ENCODE measurements at places on chromosomes 5 and 9. TPM values are rescaled to one million over a fixed set of nuclear protein-coding genes. Genes with fewer than 3 reads are reported as not detected.

DNA sequence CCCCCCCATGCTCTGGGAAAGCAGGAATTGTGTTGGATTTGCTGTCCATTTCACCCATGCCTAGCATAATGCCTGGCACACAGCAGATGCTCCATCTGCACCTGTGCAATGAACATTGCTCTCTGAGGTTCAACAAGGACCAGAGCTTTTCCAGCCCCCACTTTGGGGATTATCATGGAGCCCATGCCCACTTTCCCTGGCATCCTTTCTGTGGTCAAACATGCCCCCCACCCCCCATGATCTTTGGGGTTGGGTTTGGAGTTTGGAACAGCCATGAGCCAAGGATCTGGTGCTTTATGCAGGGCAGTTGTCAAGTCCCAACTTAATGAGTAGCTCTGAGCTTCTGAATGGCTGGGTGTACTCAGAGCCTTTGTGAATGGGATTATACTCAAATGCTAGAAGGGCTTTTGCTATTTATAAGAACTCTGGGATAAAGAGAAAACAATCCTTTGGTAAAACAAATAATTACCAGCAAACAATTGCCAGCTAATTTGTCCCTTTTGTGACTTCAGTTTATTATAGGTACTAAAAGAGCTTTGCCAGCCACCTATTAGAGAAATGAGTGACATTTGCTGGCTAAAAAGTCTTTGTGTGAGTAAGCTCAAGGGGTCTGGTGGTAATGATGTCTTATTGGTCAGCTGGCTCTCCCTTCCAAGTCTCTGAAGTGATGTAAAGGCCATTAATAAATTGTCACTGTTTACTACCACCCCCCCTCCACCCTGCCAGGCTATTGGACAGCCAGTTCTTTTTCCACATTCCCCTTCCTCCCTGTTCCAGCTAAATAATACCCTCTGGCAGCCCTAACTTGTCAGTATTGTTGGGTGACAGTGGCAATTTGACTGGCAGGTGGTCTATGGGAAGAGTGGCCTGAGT lies 182.3 kb downstream of the MACROH2A1 start:
- no peak overlapping the region for H3K27ac ChIP-seq
- H3K4me1 ChIP-seq = no peaks in the 10 kb centered on the region
- H3K27me3 ChIP-seq = peaks cover 4% of the 10 kb centered on the region
- H3K4me3 ChIP-seq = no peak overlapping the region

DNA sequence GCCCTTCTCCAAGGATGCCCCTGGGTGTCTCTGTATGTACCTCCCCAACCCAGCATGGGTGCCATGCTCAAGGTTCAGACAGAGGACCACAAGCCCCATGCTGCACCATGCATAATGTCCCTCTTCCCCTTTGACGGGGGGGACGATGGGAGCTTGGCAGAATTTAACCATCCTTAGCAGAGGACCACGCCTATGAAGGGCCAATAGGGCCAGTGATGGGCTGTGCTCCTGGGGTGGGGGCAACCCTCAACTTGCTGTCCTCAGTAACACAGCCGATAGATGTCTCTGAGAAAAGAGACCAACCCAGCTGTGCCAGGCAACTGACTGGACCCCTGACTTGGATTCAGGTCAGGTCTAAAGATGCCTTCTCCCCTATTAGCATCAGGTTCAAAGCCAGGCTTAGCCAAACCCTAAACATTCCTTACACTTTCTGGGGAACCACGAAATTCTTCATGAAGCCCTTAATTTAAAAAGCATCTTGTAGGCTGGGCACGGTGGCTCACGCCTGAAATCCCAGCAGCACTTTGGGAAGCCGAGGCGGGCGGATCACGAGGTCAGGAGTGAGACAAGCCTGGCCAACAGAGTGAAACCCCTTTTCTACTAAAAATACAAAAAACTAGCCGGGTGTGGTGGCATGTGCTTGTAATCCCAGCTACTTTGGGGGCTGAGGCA lies 20.7 kb upstream of the JADE2 start:
- H3K27ac ChIP-seq = no peak overlapping the region
- no peaks in the 10 kb centered on the region for H3K27me3 ChIP-seq

- H3K4me1 ChIP-seq = no peaks in the 10 kb centered on the region
- H3K4me3 ChIP-seq = no peak overlapping the region
- DNase-seq = peak; percentile 40
- H3K36me3 ChIP-seq = no peaks in the 10 kb centered on the region
These were observed 412.6 kb downstream of the MLLT3 start for GRCh38 chr9:20209391-20210340.

GRCh38 chr5:32843531-32843895 lies 132.4 kb downstream of the NPR3 start:
- no peak overlapping the region for H3K27ac ChIP-seq
- DNase-seq = no peak
- no peak overlapping the region for H3K4me3 ChIP-seq
- H3K27me3 ChIP-seq = no peaks in the 10 kb centered on the region
- H3K36me3 ChIP-seq = no peaks in the 10 kb centered on the region

GRCh38 chr5:169602535-169602934 lies 19.0 kb downstream of the SPDL1 start:
- H3K4me1 ChIP-seq = no peaks in the 10 kb centered on the region
- H3K36me3 ChIP-seq = peaks cover 47% of the 10 kb centered on the region

DNA sequence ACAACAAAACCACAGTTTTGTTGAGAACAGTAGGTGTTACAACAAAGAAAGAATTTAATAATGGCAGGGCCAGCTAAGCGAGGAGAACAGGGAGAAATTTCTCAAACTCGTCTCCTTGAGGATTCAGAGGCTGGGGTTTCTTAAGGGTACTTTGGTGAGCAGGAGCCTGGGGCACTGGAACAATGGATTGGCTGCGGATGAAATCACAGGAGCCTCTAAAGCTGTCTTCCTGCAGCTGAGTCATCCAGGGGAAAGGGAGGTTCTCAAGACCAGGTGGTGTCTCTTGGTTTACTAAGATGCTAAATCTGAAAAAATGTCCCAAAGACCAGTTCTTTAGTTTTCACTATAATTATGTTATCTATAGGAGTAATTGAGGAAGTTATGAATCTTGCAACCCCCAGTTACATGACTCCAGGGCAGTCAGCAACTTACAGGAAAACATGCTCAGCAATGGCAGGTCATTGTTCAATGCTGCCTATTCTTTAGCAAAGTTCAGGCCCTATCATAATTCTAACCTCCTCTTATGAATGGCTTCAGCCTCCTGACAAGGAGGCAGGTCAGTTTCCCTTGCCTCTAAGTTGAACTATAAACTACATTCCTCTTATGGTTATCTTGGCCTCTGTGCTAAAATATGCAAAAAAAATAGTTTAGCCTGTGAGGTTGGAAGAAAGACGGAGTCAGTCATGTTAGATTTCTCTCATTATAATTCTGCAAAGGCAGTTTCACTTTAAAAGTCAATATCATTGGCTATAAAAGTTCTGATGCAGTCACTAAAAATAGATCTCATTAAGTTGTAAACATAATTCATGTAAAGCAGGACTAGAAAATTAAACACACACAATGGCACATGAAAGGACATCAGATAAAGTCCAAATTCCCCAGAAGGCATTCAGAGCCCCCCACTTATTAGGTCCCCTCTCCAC lies 63.3 kb upstream of the CKS2 start:
- no peaks in the 10 kb centered on the region for H3K36me3 ChIP-seq
- no peak overlapping the region for H3K27ac ChIP-seq
- H3K4me3 ChIP-seq = no peak overlapping the region

DNA sequence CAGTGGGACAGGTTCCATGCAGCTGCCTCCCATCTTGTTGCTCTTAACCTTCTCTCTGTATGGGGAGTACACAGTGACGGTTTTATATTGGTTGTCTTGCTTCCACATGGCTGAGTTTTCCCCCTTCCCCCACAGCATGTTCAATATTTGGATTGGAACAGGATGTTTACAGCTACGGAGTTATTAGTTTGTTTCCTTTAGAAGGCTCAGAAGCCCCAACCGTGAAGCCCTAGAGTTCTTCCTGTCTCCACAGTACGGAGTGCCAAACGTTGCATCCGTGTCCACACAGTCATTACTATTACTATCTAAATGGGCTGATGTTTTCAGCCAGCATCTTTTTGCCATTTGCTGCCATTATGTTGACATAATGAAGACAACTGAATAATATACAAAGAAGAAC lies 277.5 kb downstream of the MARCHF11 start:
- H3K4me3 ChIP-seq = no peak overlapping the region
- H3K27me3 ChIP-seq = no peaks in the 10 kb centered on the region
- H3K36me3 ChIP-seq = no peaks in the 10 kb centered on the region
- H3K27ac ChIP-seq = no peak overlapping the region
- DNase-seq = no peak

- H3K4me3 ChIP-seq = no peak overlapping the region
- no peaks in the 10 kb centered on the region for H3K27me3 ChIP-seq
- no peak overlapping the region for H3K27ac ChIP-seq
- DNase-seq = no peak
- H3K36me3 ChIP-seq = no peaks in the 10 kb centered on the region
- H3K4me1 ChIP-seq = no peaks in the 10 kb centered on the region
These were observed 29.6 kb downstream of the PTTG1 start for GRCh38 chr5:160451281-160451680.

DNA sequence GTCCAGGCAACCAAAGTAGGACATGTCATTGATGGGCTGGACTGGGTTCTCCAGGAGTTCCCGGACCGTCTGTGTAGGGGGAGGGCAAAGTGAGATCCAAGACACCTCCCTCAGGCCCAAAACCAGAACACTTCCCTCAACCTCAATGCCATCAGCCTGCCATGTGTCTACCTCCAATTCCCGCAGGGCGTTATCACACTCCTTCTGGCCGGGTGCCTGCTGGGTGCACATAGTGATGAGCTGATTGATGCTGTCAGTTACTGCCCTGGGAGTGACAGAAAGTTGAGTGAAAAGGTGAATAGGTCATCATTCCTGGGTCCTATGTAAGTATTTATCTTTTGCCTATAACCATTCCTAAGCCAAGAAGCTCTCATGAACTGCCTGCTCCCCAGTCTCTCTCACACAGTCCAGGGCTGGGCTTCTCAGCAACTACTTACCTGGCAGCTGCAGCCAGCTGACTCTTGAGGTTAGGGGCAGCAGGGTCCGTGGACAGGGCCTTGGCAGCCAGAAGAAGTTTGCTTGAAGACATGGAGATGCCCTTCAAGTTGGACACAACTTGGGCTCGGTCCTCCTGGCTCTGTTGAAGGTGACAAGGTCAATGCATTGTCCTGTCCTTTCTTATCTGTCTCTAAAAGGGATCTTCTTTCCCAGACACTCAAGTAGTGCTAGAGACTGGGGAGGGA lies 21.0 kb downstream of the TLN1 start:
- H3K27ac ChIP-seq = no peak overlapping the region
- H3K36me3 ChIP-seq = peaks cover 86% of the 10 kb centered on the region

DNA sequence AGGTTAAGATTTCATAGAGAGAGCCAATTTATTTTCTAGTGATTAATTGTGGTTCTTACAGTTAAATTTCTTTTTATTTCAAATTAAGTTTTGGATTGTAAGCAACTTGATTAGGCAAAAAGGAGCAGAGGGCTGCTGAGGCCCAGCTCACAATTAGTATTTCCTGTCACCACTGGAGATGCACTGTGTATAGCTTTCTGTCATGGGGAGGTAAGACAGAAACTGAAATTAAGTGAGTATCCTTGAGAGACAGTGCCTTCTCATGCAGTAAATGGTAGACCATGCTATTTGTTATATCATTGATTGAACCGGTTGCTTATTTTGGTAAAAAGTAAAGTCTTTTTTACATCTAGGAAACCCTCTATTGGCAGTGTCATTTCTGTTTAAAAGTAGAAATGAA lies 190.7 kb downstream of the CCDC171 start:
- H3K4me3 ChIP-seq = no peak overlapping the region
- no peak overlapping the region for H3K27ac ChIP-seq
- H3K36me3 ChIP-seq = no peaks in the 10 kb centered on the region

GRCh38 chr5:156120777-156121176 lies 206.2 kb upstream of the SGCD start:
- no peak overlapping the region for H3K27ac ChIP-seq
- H3K27me3 ChIP-seq = no peaks in the 10 kb centered on the region
- no peaks in the 10 kb centered on the region for H3K36me3 ChIP-seq
- no peaks in the 10 kb centered on the region for H3K4me1 ChIP-seq
- no peak overlapping the region for H3K4me3 ChIP-seq

GRCh38 chr9:120781236-120781635 lies 12.0 kb downstream of the FBXW2 start:
- H3K27ac ChIP-seq = no peak overlapping the region
- no peak for DNase-seq
- H3K27me3 ChIP-seq = no peaks in the 10 kb centered on the region
- no peaks in the 10 kb centered on the region for H3K4me1 ChIP-seq
- H3K4me3 ChIP-seq = no peak overlapping the region
- peaks cover 24% of the 10 kb centered on the region for H3K36me3 ChIP-seq

DNA sequence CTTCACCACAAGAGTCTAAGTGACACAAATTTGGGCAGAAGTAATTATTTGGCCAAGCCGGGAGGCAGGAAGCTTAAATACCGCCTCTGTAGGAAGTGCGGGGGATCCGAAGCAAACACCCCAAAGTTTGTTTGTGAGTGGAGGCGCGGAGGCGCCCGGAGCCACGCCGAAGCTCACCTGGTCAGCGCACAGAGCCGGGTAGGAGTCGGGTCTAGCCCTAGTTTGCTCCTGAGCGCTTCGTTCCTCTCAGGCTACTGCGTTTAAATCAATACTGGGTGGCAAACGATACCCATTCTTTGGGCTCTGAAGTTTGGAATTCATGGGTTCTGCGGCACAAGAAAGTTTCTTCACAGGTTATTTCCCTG lies 855 bp downstream of the MCC start:
- no peaks in the 10 kb centered on the region for H3K27me3 ChIP-seq
- peak overlapping the region; percentile 77 for H3K4me3 ChIP-seq
- H3K4me1 ChIP-seq = peaks cover 21% of the 10 kb centered on the region
- H3K27ac ChIP-seq = no peak overlapping the region
- DNase-seq = peak; percentile 6
- no peaks in the 10 kb centered on the region for H3K36me3 ChIP-seq

DNA sequence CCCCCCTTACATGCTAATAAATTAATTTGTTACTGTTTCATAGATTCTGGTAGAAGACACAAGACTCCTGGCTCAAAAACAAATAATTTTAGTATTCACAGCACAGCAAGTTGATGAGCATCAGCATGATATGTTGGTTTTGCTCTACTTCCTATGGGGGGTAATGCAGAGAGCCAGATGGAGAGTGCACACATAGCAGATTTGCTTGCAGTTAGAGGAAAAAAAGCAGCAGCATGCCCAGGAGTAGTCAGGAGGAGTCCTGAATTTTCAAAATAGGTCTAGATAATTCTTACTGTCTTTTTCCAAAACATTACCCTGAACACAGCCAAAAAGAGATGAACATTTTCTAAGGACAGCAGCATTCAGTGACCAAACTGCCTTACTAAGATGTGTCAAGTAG lies 261.3 kb downstream of the COX7C start:
- no peak for DNase-seq
- no peaks in the 10 kb centered on the region for H3K27me3 ChIP-seq
- H3K4me3 ChIP-seq = no peak overlapping the region

- peak overlapping the region; percentile 67 for H3K27ac ChIP-seq
- DNase-seq = no peak
- H3K27me3 ChIP-seq = no peaks in the 10 kb centered on the region
- peaks cover 16% of the 10 kb centered on the region for H3K4me1 ChIP-seq
These were observed 16.7 kb downstream of the EXOC3 start for GRCh38 chr5:459562-460272.

Gene PCDHGA11
- total RNA-seq = 5.3 TPM

Gene SPINK4
- total RNA-seq = not detected

Gene CERCAM
- total RNA-seq = 66.1 TPM

Gene DMGDH
- not detected for total RNA-seq

Gene TUSC1
- 1.9 TPM for total RNA-seq

Measured in astrocyte (in vitro differentiated cells and primary cell).